Stimulated activated CD8-positive, alpha-beta memory T cell treated with anti-CD3 and anti-CD28 coated beads, Interleukin-7, amount 100 ng/mL, for 1 hour (primary cell): ENCODE measurements at places on chromosomes 4 and X.

- DNase-seq, result no peak
Observed at GRCh38 chr4:74223801-74224200, 65.9 kb downstream of the MTHFD2L start.

DNA sequence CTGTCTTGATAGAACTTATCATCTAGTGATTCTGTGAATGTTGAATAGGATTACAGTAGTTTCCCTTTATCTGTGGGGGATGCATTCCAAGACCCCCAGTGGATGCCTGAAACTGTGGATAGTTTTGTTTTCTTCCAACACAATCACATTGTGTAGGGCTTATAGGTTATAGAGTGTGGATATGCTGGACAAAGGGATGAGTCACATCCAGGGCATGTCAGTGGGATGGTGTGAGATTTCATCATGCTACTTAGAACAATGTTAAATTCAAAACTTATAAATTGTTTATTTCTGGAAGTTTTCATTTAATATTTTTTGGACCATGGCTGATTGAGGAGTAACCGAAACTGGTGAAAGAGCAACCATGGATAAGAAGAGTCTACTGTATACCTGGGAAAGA lies 432.3 kb upstream of the ATOH1 start:
- DNase-seq, result no peak

GRCh38 chr4:83231620-83232076 lies 53.0 kb downstream of the COQ2 start:
- no peak for DNase-seq

DNA sequence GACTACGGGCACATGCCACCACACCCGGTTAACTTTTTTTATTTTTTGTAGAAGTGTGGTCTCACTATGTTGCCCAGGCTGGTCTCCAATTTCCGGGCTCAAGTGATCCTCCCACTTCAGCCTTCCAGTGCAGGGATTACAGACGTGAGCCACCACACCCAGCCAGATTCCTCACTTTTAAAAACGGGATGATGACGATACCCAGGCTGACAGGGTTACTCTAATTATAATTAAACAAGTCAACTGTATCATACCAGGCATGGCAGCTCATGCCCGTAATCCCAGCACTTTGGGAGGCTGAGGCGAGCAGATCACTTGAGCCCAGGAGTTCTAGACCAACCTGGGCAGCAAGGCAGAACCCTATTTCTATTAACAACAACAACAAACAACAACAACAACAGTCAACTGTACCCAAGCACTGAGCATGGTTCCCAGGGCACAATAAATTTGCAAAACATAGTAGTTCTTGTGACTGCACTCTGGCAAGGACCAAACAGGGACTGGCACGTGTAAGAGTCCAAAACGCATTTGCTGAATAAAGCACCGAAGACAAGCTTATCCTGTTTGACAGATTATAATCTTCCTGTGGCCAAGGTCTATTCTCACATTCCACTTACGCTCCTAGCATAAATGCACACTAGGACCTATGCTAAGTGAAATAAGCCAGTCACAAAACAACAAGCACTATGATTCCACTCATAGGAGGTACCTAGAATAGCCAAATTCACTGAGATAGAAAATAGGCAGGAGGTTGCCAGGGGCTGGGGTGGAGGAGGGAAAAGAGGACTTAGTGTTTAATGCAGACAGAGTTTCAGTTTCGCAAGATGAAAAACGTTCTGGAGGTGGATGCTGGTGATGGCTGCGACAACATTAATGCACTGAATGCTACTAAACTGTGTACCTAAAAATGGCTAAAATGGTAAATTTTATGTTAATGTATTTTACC lies 77.5 kb downstream of the IRF2 start:
- DNase-seq, result no peak

GRCh38 chr4:107862658-107863057 lies 37.9 kb downstream of the SGMS2 start:
- DNase-seq, result no peak

- DNase-seq, result no peak
Observed at GRCh38 chr4:71862315-71862714, 78.4 kb upstream of the GC start.

- DNase-seq, result no peak
Observed at GRCh38 chr4:31702326-31702725, 982.2 kb downstream of the PCDH7 start.

DNA sequence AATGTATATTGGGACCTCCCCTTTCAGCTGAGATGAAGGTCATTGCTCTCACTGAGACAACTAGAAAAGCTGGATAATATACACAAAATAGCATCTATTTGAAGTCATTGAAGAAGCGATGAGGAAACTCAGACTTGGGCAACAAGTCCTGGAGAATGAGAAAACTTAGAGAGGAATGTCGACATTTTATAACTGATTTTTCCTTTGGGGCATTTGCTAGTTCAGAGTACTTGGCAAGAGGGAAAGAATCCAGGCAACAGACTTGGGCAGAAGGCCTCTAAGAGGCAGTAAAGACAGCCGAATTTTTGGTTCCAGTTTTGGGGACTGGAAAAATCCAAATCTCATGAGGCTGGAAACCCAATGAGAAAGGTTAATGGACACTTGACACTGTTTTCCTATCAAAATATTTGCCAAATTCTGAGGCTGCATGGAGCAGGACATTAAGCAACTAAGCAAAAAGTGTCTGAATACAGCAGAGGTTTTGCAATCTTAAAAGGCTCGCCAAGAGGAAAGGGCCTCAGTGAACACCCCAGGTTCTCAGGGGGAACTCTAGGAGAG lies 21.0 kb upstream of the ANXA5 start:
- no peak for DNase-seq

DNA sequence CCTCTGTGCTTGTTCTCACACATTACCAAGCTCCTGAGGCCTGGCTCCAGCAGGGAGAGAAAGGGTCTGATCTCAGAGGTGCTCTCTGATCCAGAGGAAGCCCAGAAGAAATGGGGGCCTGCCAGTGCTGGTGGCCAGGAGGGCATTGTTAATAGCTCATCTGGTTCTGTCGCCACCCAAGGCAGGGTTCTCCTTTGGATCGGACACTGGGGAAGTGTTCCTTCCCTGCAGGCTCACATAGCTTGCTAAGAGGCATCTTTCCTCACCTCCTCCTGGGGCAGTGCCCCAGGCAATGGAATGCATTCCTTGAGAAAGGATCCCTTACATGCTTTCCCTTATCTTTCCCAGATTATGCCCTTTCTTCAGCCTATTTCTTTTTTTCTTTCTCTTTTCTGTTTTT lies 53.8 kb downstream of the RBM47 start:
- DNase-seq, result no peak

DNA sequence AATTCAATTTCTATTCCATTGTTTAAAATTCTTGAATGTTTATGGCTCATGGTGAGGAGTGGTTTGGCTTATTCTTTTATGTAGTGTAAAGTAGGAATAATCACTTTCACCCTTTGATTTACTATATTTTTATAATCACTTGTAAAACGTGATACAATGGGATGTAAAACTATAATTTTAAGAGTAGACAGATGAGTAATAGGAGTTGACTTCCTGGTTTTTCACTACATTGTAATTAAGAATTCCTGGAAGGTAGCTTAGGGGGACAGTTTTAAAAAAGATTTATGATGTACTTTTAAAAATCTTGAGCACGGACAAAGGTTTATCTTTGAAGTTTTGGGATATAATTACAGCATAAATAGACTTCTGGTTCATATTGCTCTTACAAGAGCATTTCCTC lies 65.3 kb downstream of the PDGFC start:
- DNase-seq, result no peak

DNA sequence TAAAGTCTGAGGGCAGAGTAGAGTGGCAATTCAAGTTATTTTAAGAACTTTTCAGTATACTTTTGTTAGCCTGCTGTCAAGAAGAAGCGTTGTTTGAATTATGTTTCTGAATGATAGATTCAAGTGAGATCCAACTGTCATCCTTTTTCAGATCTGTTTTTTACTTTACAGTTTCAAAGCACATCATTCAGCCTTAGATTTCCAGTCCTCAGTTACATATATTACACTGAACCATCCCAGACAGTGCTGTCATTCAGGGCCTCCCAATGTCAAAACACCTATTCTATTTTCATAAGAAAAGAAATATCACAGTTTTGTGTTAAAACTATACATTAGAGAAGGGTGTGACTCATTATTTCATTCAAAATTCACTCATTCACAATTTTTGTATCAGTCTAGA lies 856.9 kb downstream of the ADGRL3 start:
- DNase-seq, result no peak

- DNase-seq, result no peak
Observed at GRCh38 chr4:123587983-123588494, 191.4 kb downstream of the SPRY1 start.

DNA sequence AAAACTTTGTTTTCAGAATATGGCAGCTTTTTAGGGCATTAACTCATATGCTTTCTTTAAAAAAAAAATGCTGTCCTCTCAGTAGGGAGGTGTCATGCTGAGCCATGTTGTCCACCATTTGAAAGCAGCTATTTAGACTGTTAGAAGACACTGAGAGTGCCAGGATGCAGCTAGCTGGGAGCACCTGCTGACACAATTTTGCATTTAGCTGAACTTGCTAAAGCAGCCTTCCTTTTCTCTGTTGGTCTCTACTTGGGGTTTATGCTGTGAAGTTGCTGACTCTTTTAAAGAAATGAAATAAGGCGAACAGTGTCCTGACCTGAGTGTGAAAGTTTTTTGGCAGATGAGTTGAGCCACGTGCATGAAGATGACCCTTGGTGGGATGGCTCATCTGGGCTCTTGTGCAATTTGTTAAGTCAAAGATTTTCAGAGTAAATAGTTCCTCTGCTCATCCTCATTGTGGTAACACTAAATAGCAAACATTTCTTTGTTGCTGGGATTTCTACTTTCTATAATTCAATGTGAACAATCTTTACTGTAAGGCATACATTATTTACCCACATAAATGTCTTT lies 64.5 kb downstream of the CDS1 start:
- DNase-seq, result no peak

GRCh38 chr4:38523524-38524448 lies 140.2 kb upstream of the KLF3 start:
- no peak for DNase-seq

DNA sequence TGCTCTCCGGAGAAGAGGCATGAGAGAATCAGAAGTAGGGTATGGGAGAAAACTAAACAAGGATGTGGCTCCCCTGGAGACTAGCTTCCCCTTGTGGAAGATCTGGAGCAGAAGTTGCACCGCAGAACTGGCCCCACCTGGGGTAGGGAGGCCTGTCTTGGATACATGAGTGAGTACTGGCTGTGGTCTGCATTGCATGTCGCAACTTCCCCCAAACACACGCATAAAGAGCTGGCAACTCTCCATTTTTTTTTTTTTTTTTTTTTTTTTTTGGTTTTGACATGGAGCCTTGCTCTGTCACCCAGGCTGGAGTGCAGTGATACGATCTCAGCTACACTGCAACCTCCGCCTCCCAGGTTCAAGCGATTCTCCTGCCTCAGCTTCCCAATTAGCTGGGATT lies 119.9 kb downstream of the EGF start:
- DNase-seq, result no peak

DNA sequence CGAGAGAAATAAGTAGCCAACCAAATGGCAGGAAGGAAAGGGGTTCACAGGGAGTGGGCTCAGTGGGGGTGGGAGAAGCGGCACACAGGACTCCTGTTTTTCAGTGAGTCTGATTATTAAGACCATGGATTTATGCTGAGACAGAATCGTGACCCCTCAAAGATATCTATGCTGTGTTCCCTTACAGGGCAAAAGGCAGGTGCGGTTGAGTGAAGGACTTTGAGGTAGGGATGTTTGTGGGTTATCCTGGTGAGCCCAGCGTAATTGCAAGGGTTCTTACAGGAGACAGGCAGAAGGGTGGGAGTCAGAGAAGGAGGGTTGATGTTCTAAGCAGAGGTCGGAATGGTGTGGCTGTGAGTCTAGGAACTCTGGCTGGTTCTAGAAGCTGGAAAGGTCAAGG lies 73.0 kb downstream of the EVC start:
- no peak for DNase-seq

GRCh38 chrX:39764441-39764914 lies 333.3 kb downstream of the BCOR start:
- no peak for DNase-seq

- no peak for DNase-seq
Observed at GRCh38 chrX:130885996-130886395, 17.0 kb downstream of the ENOX2 start.

- no peak for DNase-seq
Observed at GRCh38 chr4:154507156-154507555, 15.6 kb upstream of the DCHS2 start.

- DNase-seq, result no peak
Observed at GRCh38 chr4:101762025-101762424, 28.5 kb upstream of the BANK1 start.

GRCh38 chr4:169153481-169154087 lies 117.2 kb downstream of the SH3RF1 start:
- DNase-seq, result no peak

GRCh38 chrX:41240509-41240908 lies 93.5 kb upstream of the DDX3X start:
- DNase-seq, result no peak

DNA sequence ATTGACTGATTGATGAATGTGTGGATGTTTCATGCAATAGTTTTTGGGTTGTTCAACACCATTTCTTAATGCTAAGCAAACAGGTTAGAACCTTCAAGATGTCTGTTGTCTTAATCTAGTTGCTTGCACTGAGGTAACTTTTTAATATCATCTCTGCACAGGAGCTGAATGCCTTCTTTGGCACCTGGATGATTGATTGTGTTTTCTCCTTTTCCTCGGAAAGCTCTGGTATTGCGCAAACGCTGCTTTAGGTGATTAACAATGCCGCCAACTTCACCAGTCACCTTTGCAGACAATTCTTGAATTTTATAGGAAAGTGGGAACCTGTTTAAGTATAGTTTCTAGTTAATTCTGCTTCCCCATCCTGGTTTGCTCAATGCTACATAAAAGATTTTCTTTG lies 48.2 kb downstream of the RTL9 start:
- DNase-seq, result no peak

DNA sequence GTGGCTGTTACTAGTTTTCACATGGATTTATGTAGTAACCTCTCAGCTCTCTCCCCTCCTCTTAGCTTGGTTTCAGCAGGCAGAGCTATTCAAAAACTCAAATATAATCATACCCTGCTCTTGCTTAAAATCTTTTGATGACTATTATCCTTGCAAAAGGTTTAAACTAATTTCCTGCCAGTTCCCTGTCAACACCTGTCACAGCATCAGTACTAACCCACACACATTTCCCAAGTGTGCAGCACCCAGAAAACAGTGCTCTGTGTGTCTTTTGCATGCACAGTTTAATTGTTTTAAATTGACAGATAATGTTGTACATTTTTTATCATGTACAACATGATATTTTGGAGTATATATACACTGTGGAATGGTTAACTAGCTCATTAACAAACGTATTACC lies 202.0 kb downstream of the PAPSS1 start:
- no peak for DNase-seq

DNA sequence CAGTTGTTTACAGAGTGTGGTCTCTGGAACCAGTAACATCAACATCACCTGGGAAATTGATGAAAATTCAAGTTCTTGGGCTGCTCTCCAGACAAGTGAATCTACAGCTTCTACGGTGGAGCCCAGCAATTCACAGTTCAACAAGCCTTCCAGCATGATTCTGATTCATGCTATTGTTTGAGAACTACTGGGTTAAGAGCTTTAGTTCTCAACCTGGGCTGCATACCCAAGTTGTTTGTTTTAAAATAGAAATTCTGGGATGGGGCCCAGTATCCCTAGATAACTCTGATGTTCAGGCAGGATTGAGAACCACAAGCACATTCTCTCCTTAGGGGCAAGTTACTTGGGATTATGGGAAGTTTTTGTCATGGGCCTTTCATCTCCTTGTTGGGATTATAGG lies 37.9 kb upstream of the PGK1 start:
- DNase-seq, result no peak
